Endothelial cell (in vitro differentiated cells): ENCODE measurements at places on chromosomes 4 and X.

GRCh38 chr4:177895136-177895535 lies 452.9 kb upstream of the AGA start:
- no peaks in the 10 kb centered on the region for H3K4me1 ChIP-seq
- no peak overlapping the region for H3K27ac ChIP-seq
- no peak for DNase-seq
- H3K36me3 ChIP-seq: no peaks in the 10 kb centered on the region
- H3K4me3 ChIP-seq: no peak overlapping the region

DNA sequence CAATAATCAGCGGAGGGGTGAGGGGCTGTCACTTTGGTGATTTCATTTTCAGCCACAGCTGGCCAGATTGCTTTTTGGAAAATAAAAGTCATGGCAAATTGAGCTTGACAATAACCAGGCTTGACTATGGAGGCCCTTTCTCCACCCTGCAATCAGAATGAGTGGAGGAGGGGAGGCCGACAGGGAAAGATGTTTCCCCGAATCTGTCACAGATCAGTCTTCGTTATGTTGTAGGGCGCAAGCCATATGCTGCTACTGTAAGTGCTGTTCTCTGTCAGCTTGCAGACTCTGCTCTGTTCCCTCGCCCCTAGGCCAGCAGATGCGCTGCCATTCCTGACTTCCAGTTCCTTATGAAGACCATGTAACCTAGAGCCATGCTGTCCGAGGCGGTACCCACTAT lies 114.1 kb downstream of the MGST2 start:
- peaks cover 49% of the 10 kb centered on the region for H3K4me1 ChIP-seq
- peaks cover 6% of the 10 kb centered on the region for H3K27me3 ChIP-seq
- peaks cover 5% of the 10 kb centered on the region for H3K36me3 ChIP-seq

DNA sequence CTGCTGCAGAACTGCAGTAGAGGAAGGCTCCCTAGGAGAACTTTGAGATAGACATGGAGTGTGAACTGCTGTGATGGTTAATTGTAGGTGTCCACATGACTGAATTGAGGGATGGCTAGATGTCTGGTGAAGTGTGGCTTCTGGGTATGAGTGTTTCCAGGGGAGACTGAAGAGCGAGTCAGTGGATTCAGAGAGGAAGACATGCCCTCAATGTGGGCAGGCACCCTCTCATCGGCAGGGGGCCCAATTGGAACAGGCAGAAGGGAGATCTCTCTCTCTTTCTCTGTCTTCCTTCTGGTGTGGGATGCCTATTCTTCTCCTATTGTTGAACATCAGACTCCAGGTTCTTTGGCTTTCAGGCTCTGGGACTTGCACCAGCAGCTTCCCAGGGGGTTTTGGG lies 304.7 kb upstream of the GATB start:
- no peak for DNase-seq
- H3K36me3 ChIP-seq: no peaks in the 10 kb centered on the region
- no peak overlapping the region for H3K4me3 ChIP-seq
- no peaks in the 10 kb centered on the region for H3K4me1 ChIP-seq

GRCh38 chr4:146274774-146275173 lies 60.4 kb downstream of the REELD1 start:
- H3K27ac ChIP-seq: no peak overlapping the region
- H3K4me3 ChIP-seq: no peak overlapping the region
- H3K4me1 ChIP-seq: peaks cover 11% of the 10 kb centered on the region

DNA sequence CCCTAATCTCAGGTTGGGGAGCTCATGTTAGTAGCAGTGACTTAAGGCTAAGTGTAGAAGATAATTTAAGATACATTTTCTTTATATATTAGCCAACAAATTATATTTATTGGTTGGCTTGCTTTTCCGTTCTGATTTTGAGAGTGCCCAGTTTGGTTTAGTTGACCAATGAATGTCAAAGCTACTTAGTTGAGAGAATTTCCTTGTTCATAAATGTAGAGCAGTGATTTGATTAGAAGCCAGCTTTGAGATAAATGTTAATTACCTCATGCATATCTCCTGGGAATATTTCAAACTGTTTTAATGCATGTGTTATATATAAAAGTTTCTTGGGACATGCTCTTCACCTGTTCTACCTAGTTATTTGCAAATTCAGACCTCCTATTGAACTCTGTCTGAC lies 44.3 kb downstream of the SPATA18 start:
- no peaks in the 10 kb centered on the region for H3K36me3 ChIP-seq
- DNase-seq: no peak
- no peaks in the 10 kb centered on the region for H3K4me1 ChIP-seq
- no peaks in the 10 kb centered on the region for H3K27me3 ChIP-seq

DNA sequence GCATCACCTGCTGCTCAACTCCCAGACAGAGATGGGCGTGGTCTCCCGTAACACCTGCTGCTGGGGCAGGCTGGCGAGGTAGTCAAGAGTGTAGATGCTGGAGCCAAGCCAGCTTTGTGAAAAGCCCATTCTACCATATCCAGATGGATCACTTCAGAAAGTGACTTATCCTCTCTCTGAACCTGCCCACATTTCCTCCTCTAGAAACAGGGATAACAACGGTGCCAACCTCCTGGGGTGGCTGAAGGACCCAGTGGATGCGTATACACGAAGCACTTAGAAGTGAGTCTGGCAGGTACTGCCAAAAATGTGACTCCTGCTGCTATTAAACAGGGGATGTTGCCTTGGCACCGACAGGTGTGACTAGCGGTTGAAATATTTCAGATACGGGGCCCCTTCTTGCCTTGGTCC lies 95.8 kb downstream of the SORBS2 start:
- DNase-seq: no peak
- no peaks in the 10 kb centered on the region for H3K36me3 ChIP-seq
- H3K4me3 ChIP-seq: no peak overlapping the region
- H3K27ac ChIP-seq: no peak overlapping the region
- H3K27me3 ChIP-seq: peaks cover under 1% of the 10 kb centered on the region
- H3K4me1 ChIP-seq: no peaks in the 10 kb centered on the region
